NCI-H1105 (cell line): ENCODE measurements at places on chromosomes 4 and X.

- DNase-seq, result no peak
Measured at GRCh38 chr4:71541541-71541940, 202.7 kb downstream of the SLC4A4 start.

- no peak for DNase-seq
Measured at GRCh38 chrX:16136080-16136479, 12.7 kb downstream of the GRPR start.

- DNase-seq, result no peak
Measured at GRCh38 chrX:18102006-18102405, 118.7 kb downstream of the BEND2 start.

GRCh38 chrX:17077361-17077760 is 130.9 kb downstream of the REPS2 start:
- DNase-seq, result no peak

- no peak for DNase-seq
Measured at GRCh38 chr4:113499696-113500095, 261.8 kb downstream of the CAMK2D start.

- DNase-seq, result peak; percentile 1
Measured at GRCh38 chrX:57156397-57157049, 19.3 kb upstream of the SPIN2A start.

GRCh38 chrX:57565198-57565597 is 26.6 kb upstream of the ZXDB start:
- DNase-seq, result no peak
